Heart left ventricle (tissue), 16 donors: ENCODE measurements at places on chromosomes 5 and 9.

DNA sequence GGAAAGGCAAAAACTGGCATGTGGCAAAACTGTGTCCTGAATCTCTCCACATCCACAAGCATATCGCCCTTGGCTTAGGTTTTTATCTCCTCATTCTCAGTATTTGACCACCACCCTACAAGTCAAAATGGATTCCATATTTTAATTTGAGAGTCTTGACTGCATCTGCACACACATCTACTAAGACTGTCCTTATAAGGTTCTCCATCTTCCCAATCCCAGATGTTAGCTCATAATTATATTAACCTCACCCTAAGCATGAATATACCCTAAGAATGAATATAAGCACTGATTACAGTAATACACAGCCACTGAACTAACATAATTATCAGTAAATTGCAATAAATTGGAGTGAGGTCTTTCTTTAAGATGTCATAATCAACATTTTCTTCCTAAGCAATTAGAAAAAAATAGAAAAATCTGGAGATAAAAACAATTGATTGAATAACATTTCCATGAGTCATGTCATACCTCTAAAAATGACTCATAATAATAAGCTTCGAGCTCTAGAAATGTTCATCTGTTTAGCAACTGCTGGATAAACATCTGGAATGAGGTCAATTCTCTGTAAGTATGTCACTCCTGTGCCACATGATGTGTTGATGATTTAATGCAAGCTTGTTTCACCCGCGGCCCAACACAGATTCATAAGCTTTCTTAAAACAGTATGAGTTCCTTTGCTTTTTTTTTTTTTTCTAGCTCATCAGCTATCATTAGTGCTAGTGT, 39.9 kb upstream of the PAM start:
- no peak for DNase-seq

- no peak for DNase-seq
Measured at GRCh38 chr5:77087484-77088261, 588 bp upstream of the ZBED3 start.

GRCh38 chr9:121764371-121764730, 112.9 kb downstream of the DAB2IP start:
- no peak for DNase-seq

DNA sequence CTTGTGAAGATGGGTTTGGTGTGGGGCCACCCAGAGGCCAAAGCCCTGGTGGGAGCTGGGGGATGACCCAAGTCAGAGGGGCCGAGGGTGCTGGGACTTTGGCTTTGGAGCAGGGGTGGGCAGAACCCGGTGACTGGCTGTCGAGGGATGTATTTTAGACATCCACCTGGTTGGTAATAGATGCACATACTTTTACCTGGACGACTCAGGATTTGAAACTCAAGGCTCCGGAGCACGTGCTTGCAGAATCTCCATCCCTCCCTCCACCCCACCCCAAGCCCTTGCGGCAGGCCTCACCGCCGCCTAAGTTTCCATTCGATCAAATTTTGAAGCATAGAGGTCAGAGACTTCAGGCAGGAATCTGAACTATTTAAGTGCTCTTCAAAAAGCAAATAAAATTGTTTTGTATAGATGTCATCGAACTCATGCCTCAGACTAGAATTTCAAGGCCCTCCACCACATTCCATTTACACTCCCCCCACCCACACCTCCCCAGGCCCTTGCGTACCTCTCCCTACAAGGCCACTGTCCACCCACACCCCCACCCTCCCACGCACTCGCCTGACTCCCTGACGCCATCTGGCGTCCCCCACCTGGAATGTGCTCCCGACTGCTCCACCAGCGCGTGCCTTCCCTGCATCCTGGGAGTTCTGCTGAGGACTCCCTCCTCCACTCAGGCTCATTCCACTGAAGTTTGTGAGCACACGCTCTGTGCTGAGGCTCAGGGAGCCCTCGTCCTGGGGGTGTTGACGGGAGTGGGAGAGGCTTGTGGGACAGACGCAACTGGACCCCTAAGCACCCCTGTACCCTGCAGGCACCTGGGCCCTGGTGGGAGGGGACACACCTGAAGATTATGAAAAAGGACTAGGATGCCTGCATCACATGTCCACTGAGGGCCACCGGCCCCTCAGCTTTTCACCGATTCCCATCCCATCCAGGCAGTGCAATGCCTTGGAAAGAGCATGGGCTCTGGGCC, 56.4 kb upstream of the RPL26L1 start:
- DNase-seq: peak; percentile 81

DNA sequence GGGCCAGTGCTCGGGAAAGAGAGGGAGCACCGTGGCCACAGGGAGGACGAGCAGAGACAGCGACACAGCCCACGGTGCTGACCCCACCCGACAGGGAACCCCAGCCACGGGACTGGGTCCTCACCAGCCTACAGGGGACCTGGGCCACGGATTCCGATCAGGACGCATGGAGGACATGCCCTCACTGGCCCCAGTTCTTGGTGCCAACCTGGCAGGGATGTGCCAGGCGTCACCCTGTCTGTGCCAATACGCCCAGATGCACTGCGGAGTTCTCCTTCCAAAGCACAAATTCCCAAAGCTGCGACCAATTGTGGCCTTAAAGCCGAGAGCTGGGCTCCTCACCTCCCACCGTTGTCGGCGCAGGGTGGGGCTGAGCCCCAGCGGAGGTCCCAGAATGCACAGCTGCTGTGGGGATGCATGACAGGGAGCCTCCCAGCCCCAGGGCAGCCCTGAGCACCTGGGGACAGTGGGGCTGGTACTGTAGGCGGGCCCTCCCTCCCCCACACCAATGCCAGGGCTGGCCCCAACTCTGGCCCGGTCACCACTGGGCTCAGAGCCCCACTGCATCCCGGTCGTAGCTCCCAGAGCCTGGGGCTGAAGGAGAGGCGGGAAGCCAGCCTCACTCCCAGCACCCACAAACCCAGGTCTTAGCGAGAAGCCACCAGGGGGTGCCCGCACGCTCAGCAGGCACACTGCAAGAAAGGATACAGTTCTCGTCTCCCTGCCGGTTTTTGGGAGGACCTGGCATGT, 44.2 kb downstream of the NKD2 start:
- DNase-seq: peak; percentile 70

DNA sequence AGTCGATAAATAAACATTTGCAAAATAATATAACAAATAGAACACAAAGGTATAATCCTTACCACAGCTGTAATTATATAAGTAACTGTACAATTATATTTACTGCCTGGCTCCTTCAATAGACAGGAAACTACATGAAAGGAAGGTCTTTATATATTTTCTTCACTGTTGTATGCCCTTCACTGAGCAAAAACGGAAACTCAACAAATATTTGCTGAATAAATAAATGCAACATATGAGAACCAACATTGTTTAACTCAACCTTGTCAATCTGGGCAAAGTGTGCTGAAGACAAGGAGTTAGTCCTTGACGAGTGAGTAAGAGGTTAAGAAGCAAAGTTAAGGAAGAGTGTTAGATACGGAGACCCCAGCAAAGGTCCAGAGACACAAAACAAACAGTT, 22.6 kb downstream of the PSMD5 start:
- no peak for DNase-seq

- no peak for DNase-seq
Measured at GRCh38 chr5:133785182-133785581, 172.8 kb upstream of the FSTL4 start.

GRCh38 chr9:129023036-129023907, 4.9 kb downstream of the SH3GLB2 start:
- DNase-seq: no peak

GRCh38 chr9:123749580-123750202, 180.2 kb downstream of the DENND1A start:
- no peak for DNase-seq

DNA sequence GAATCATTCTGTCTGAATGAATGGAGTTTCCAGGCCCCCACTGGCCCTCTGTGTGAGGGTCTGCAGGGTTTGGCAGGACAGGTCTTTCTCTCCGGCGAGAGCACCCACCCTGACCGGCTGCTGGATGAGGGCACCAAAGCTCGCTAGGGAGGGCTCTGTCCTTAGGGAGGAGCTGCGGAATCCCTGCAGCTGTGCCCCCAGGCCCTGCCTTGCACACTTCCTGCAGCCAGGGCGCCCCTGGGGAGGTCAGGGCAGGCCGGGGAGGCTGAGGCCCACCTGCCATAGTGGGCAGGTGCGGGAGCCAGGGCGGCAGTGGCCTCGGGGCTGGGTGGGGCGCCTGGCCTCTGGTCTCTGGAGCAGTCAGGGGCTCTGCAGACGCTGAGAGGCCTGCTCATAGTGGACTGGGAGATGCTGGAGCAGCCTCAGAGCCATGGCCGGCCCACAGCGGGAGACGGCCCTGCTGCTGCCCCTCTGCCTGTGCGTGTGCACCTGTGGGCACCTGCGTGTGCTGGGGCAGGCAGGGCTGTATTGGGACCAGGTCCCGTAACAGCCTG, 36.1 kb downstream of the EXOC3 start:
- no peak for DNase-seq
